Small intestine (tissue), 16 donors: ENCODE measurements at places on chromosomes 7 and 10. TPM values are rescaled to one million over a fixed set of nuclear protein-coding genes. Genes with fewer than 3 reads are reported as not detected.

DNA sequence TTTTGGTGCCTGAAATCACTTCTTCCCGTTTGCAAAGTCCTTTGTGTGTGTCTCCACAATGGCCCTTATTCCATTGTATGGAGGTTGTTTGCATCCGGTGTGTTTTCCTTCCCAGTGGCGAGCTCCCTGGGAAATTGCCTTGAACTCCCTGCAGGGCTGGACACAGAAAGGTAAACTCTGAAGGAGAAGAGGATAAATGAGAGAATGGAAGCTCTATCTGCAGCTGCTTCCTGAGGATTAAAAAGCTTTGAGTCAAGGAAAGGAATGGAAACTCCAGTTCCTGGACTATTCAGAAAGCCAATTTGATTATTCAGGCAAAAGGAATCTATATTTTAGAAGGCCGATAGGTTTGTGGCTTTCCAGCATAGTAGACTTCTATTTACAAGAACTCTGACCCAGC is 4.4 kb upstream of the GRK5 start:
- DNase-seq, result no peak

DNA sequence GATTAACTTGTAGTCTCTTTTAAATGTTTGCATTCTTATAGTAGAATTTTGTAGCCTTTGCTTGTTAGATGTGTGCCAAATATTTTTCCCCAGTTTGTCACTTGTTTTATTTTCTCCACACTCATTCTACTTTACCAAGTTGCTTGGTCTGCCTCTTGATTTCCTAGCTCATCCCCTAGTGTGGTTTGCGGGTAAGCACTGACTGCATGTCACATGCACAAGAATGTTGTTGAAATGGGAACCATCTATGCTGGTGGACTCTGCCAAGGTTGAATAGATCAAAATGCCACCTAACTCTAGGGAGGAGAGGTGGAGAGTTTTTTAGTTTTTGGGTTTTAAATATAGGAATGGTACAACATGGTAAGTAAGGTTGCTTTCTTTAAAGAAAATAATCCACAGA is 47.6 kb downstream of the FZD1 start:
- DNase-seq, result no peak

- no peak for DNase-seq
These were observed 128.7 kb downstream of the INSYN2A start for GRCh38 chr10:127067542-127068194.

GRCh38 chr7:30987936-30988335 is 24.2 kb downstream of the GHRHR start:
- DNase-seq, result no peak

GRCh38 chr7:93884541-93884940 is 6.0 kb downstream of the TFPI2 start:
- no peak for DNase-seq

DNA sequence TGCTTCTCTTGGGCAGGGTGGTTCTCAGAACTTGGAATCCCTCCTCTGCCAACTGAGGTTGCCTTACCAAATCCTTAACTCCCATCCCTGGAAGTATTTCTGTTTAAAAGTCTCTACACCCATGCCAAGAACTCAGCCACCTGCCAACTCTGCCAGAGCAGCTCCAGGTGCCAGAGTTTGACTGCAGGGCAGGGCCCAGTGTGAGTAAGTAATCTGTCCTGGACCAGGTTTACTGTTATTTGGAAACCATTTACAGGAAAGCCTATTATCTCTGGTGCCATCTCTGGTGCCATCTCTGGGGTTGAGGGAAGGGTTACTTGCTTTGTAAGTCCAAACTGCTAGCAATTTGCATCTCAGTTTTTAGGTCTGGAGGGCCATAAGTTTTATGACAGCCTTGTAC is 2.5 kb downstream of the TSPAN15 start:
- DNase-seq, result no peak

DNA sequence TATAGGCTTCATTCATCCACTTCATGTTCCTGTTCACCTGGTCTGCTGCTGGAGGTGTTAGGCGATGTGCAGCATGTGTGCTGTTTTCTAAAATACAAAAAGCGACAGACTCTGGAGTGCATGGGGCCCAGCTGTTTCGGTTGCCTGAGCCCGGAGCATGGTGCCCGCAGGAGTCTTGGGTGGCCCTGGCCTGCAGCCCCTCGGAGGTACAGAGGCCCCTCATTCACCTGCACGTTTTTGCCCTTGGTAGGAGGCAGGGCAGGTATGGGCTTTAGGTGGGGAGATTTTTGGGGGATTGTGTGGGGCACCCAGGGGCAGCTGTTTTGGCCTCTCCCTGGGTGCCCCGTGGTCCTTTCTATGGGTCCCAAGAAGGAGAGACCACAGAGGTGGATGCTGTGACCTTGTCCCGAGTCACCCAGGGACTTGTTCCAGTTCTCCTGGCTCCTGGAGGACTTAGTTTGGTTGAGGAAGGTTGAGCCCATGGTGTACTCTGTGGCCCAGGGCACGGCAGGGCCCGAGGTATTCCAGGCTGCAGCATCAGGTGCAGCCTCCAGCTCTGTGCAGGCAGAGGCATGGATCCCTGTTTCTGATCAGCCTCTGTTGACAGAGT is 130.7 kb downstream of the TRRAP start:
- DNase-seq, result no peak

DNA sequence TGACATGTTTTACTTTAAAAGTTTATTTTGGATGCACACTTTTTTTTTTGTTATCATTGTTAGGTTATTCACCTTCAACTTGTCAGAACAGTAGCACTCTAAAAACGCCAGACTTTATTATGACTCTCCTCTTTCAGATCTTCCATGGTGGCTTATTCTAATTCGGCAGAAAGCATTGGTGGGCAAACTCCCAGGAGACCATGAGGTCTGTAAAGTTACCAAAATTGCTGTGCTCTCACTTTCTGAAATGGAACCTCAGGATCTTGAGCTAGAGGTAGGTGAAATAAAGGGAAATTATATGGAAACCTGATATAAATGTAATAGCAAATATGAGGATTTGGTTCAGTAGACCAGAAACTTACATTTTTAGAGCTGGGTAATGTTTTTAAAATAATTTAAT is 55.6 kb downstream of the INPP5F start:
- no peak for DNase-seq

DNA sequence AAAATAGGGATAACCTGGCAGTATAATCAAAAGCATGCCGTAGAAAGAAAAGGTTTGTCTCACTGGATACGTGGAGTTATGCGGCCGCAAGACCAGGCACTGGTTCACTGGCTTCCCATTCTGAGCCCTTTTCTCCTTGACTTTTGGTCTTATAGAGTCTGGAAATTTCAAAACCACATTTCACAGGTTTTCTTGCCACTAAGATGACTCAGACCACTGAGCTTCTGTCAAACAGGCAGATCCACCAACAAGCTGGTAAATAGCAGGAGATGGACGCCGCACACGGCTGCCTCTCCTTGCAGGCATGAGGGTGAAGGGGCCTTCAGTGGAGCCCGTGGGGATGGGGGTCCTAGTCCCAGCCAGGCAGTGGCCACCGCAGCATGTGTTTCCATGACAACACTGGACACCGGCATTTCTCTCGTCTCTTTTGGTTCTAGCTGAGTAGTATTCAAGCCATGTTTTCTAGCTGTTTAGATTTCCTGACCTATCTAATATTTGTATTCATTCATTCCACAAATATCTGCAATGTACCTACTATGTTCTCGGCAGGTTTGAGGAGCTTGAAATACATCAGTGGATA is 55.5 kb downstream of the KLF6 start:
- no peak for DNase-seq

DNA sequence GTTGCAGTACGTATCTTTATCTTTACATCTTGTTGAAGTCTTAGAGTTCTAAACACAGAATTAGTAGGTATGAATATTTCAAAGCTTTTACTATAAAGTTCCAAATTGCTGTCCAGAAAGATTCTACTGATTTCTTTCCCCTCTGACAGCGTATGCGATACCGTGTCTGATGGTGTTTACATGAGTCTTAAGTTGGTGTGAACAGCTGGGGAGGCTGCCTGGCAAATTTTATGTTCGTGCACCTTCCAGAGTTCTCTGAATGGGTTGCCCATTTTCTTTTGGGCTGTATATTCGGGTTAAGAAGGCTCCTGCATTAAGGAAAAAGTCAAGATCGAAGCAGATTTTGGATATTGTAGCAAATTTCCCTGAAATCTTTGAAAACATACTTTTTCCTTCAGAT is 8.3 kb downstream of the MDH2 start:
- DNase-seq, result no peak

DNA sequence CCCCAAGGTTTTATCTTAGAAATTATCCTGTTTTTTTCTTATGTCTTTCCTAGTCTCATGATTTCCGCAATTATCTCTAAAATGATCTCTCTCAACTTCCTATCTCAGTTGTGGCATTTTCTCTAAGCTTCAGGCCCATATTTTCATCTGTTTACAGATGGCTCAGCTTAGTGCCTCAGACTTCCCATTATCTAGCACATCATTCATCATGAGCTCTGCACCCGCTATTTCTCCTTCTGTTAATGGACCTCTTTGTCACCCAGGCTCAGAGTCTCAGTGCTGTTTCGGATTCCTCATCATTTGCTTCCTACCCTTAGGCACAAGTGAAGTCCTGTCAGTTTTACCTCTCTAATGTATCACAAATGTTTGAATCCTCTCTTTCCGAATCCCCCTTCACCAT is 84.1 kb downstream of the BMPR1A start:
- no peak for DNase-seq

- DNase-seq, result no peak
These were observed at the start of gene MRC1 for GRCh38 chr10:17808971-17809841. MRC1 (plus strand) TSS chr10:17809348; CDS start chr10:17809466, 118 bp downstream.

GRCh38 chr10:116138897-116139296 is 134.1 kb downstream of the GFRA1 start:
- no peak for DNase-seq

DNA sequence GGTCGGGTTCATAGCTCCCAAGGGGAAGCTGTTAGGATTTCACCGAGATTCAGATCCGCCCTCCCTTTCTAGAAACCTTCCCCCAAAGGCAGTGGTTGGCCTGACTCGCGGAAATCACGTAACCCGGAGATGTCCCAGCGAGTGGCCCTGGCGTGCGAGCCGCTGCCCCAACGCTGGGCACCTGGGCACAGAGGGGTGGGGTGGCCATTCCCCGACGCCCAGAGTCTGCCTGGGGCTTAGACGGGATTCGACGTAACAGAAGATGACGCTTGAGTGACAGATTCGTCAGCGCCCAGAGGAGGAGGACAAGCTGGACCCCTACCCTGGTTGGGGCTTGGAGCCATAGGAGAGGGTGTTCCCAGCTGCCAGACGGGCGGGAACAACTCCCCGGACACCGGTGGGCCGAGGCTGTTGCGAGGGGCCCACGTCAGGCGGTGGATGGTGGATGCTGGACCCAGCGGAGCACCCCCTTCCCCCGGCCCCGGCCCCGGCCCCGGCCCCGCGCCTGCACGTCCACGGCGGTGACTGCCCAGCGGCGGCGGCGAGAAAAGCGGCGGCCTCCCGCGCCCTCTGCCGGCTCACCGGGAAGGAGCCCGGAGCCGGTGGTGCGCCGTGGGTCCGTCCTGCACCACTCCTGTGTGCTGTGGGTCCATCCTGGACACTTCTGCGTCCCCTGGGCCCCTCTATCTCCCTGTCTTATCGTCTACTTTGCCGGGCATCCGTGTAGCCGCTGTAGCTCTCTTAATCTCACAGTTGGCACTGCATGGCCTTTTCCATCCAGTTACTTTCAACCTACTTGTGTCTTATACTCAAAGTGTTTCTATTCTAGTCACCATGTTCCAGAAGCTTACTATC is 35.4 kb upstream of the KNDC1 start:
- peak; percentile 42 for DNase-seq

GRCh38 chr10:97297556-97298222 is 5.3 kb upstream of the ARHGAP19 start:
- peak; percentile 82 for DNase-seq

GRCh38 chr7:16007911-16008310 is 321.4 kb upstream of the MEOX2 start:
- no peak for DNase-seq

DNA sequence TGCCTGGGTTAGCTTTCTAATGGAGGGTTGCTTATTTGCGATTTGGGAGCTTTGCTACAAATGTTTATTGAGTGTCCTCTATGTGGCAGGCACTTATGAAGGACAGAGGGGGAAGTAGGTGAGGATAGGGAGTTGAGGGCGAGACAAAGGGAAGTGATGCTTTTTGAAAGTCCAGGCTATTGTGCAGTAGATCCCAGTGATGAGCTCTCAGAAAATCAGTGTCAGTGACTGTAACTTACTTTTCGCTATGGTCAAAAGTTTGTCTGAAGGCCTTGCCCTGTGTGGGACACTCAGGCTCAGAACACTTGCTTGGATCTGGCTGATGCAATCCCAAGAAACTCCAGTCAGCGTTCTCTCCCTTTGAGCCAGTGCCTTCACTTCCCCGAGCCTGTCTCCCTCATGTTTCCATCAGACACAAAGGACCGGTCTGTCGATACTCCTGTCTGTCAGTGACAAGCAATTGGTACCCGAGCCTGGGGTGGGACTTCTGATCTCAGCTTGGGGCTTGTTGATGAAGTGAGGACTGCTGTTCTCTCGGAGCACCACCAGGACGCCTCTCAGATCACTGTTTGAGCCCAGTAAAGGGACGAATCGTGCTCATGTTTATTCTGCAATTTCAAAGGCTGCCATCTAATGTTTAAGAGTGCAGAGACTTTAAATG is 63.1 kb upstream of the SORCS3 start:
- no peak for DNase-seq

DNA sequence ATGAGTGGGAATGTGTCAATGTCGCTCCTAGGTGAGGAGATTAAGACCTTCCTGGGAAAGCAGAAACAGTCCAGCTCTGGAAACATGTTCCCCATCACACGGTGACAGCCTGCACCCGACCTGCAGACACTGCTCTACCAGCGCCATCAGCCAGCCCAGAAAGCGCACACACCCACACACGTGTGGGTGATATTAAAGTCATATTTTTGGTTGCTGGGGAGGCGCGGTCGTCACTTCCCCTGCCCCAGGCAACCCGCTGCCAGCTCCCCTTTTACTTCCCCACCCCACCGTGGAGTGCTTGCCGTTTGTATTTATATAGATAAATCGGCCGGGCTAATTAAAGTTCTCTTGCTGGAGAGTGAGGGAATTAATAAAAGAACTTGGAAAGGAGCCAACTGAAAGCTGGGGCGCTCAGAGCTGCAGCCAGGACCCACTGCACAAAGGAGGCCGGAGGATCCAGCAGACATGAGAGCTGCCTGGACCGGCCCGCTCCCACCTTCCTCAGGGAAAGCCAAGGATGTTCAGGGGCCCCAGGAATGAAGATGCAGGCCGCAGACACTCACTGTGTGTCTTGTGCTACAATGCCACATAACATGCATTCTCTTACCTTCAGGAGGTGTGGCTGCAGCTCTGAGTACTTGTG is 145.2 kb upstream of the UNC5B start:
- no peak for DNase-seq

GRCh38 chr7:26291699-26292538 is at the start of gene SNX10:
SNX10 (plus strand) TSS chr7:26291862; CDS start chr7:26346443, 54,581 bp downstream.
- peak; percentile 84 for DNase-seq

- no peak for DNase-seq
These were observed 58.3 kb downstream of the SEMA3A start for GRCh38 chr7:84136336-84136735.

CALHM1 gene
- polyA plus RNA-seq, result 0.06 TPM

ADARB2 gene
- polyA plus RNA-seq, result 0.54 TPM

TES gene
- 69.7 TPM for polyA plus RNA-seq

CYP51A1 gene
- polyA plus RNA-seq, result 9.7 TPM

ADD3 gene
- polyA plus RNA-seq, result 63.7 TPM

TUBAL3 gene
- polyA plus RNA-seq, result 97.7 TPM
